ENCODE measurements at places on chromosomes 5 and 9. TPM values are rescaled to one million over a fixed set of nuclear protein-coding genes. Genes with fewer than 3 reads are reported as not detected.

DNA sequence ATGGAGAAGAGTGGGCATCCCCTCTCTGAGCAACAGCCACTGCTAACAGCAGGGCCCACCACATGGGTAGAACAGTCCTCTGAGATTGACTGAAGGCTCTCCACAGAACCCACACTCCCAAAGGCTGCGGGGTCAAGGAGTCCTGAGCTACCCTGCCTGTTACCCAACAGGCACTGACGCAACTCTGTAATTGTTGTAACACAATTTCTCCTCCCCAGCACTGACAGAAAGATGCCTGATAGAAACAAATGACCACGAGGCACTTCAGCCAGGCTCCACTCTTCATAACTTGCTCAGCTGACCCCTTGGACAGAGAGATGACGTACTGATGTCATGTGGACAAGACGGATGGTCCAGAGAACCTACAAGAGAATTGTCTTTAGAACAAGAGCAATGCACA lies 220.7 kb downstream of the SPOCK1 start:
- no peak for DNase-seq

DNA sequence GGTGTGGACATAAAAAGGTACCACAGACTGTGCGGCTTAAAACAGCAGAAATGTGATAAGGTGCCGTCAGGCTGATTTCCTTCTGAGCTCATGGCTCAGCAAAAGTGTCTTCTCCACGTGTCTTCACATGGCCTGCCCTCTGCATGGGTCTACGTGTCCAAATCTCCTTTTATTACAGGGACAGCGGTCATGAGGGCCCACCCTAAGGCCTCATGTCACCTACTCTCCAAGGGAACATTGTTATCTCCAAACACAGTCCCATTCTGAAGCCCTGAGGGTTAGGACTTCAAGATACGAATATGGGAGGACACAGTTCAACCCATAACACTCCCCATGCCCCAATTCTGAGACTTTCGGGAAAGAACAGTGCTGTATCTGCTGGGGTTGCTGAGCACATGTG lies 35.2 kb downstream of the COL23A1 start:
- DNase-seq = no peak

- DNase-seq = no peak
Measured at GRCh38 chr9:19232823-19233194, 2.3 kb downstream of the DENND4C start.

Gene OR1L6
- not detected for total RNA-seq

Gene IL4
- total RNA-seq = not detected
